ENCODE measurements at places on chromosomes 6 and 20.

DNA sequence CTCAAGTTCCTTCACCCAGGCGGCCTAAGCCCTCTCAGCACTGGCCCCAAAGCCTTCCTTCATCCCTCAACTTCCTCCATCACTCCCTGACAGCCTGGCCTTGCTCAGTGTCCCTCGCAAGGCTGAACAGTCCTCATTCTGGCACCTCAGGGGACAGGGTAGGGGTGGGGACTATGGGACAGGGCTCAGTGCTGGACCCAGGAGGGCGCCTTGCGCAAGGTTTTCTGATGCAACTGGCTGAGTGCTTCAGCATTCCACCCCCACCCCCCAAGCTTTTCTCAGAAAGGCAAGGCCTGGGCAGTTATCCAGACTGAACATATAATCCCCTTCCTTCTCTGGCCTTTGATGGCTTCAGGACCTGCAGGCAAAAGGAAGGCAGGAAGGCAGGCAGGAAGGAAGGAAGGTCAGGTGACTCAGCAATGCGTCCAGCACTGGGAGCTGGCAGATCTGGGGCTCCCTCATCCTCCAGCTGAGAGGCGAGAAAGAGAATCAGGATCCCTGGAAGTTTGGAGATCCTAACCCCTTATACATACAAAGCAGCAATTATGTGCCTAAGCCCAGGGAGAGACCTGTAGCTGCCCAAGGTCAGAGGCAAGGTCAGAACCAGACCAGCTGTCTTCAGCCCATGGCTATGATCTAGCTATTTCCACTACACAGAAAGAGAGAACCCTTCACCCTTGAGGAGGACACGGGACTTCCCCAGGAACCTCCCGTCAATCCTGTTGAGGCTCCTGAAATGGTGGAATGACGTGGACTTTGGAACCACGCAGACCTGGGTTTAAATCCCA is 8.6 kb upstream of the TRIB3 start:
- no peaks in the 10 kb centered on the region for H3K27me3 ChIP-seq
- no peak overlapping the region for H3K4me3 ChIP-seq
- H3K27ac ChIP-seq, result peak overlapping the region; percentile 34

- no peaks in the 10 kb centered on the region for H3K4me1 ChIP-seq
- H3K27ac ChIP-seq, result no peak overlapping the region
- no peaks in the 10 kb centered on the region for H3K36me3 ChIP-seq
- no peaks in the 10 kb centered on the region for H3K27me3 ChIP-seq
- DNase-seq, result no peak
- H3K4me3 ChIP-seq, result no peak overlapping the region
These were observed 10.9 kb upstream of the OSER1 start for GRCh38 chr20:44221368-44221954.

DNA sequence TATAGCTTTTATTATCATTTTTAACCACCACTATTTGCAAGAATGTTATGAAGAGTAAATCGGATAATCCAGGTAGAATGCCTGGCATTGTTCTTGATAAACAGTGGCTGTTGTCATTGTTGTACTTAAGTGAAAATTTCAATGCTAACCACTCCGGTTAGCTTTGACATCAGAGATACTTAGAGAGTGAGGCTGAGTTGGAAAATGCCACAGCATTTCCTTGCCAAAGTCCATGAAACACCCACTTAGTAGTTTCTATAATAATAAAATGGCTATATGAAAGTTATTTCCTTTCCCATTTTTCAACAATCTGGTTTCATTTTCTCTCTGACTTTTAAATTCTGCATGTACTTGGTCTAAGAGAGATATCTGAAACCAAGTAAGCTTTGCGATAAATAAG is 132.0 kb downstream of the CDK19 start:
- no peak for DNase-seq
- no peaks in the 10 kb centered on the region for H3K27me3 ChIP-seq
- H3K36me3 ChIP-seq, result no peaks in the 10 kb centered on the region
- no peak overlapping the region for H3K27ac ChIP-seq

- H3K27me3 ChIP-seq, result no peaks in the 10 kb centered on the region
- no peak overlapping the region for H3K4me3 ChIP-seq
- no peak for DNase-seq
These were observed 63.5 kb upstream of the FAM8A1 start for GRCh38 chr6:17536586-17536985.

Data from fibroblast of lung (primary cell).